ENCODE measurements at places on chromosomes 11 and 22.
A peak's percentile ranks its signal among the peaks of the same experiment; 100 is the strongest.

DNA sequence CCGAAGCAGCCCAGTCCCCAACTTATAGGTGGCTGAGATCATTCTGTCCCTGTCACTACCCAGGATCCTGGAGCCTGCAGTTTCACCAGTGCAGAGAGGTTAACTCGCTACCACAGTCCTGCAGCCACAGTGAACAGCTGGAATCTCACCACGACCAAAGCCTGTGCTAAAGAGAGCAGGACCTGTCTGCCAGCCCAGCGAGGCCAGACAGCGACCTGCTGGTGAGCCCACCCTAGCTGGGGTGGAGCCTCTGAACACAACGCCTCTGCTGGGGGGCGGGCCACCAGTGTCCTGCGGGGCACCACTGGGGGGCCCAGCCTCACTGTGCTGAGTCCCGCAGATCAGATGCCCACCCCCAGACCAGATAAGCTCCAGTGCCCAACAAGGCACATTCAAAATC is 33.3 kb downstream of the DAGLA start:
- DNase-seq, result no peak

GRCh38 chr11:66450560-66450959 is 11.9 kb upstream of the MRPL11 start:
- DNase-seq, result no peak

DNA sequence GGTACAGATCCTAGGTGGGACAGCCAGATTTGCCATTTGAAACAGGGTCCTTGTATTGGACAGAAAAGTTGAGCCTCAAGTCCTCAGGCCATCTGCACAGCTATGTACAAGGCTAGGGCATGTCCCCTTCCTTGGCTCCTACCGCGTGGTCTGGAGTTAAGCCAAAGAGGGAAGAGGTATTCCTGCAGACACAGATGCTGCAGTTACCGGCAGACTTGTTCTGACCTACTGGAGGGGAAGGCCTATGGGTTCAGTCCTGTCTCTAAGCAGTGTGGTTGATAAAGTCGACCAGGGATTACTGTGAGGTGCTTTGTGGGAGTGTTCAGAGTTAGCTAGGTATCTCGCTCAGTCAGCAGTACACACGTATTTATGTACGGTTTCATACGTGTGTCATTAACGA is 180.6 kb downstream of the ADAMTS15 start:
- DNase-seq, result no peak

DNA sequence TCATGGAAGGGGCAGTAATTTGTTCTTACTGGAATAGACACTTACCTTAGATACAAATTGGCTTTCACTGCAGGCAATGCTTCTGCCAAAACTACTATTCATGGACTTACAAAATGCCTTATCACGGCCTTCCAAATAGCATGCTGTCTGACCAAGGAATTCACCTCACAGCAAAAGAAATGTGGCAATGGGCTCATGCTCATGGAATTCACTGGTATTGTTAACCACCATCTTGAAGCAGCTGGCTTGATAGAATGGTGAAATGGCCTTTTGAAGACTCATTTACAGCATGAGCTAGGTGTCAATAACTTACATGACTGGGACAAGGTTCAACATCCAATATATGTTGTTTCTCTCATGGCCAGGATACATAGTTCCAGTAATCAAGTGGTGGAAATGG is 21.9 kb downstream of the OR5B21 start:
- DNase-seq, result no peak

DNA sequence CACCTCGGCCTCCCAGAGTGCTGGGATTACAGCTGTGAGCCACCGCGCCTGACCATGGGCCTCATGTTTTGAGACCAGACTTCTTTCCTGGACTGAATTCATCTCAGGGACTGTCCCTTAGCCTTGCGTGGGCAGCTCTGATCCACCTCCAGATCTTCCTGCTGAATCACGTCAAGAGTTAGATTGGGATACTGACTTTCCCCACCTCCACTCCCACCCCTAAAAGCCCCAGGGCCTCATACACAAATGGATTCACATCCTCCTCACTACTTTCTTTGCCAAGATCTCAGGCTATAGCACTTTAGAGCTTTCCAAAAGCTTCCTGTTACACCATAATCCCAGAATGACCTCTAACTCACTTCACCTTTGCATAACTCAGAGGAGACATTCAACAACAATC is 12.1 kb downstream of the CCDC87 start:
- DNase-seq, result no peak

DNA sequence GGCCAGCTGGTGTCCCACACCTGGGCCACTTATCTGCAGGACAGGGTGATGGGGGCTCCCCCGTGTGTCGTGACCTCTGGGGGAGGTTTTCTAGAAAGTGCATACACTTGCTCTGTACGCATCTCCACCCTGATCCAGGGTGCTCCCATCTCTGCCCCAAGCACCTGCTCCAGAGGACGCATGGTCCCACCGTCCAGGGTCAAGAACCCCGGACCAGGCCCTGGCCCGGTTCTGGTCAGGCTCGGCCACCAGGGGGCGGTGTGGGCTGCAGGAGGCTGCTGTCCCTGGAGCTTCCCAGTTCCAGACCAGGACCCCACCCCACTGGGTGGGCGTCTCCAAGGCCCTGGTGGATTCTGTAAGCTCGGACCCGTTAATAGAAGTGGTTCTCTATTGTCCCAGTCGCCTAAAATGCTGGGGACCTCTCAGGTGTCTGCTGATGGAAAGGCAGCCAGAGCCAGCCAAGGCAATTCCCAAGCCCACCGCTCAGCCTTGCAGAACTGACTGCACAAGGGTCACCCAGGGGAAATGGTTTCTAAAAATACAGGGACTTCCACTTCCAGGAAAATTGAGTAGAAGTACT is 34.7 kb upstream of the SEPTIN5 start:
- peak; percentile 69 for DNase-seq
